ENCODE measurements at places on chromosomes 11 and 22.

DNA sequence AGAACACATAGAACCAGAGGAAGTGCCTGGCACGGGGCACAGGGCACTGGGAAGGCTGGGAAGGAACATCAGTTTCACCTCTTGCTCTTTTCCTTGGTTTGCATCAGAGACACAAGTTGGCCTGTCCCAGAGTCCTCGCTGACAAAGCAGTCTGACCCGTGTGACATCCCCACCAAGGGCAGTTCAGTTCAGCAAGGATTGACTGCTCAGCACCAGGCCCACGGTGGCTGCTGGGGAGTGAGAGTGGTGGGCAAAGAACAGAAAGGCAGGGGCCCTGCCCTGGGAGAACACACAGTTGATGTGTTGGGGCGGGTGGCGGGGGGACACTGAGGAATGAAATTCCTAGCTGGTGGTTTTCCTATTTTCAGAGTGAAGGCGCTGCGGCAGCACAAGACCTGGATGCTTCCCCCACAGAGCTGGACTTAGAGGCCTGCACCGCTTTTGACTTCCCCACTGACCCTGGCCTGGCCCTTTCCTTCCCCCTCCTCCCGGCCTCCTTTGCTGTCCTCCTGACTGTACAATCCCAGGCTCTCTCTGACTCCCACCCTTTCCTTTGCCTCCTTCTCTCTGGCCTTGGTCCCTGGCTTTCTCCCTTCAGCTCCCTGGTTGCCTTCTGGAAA is 2.2 kb upstream of the TMPRSS13 start:
- no peak for DNase-seq

DNA sequence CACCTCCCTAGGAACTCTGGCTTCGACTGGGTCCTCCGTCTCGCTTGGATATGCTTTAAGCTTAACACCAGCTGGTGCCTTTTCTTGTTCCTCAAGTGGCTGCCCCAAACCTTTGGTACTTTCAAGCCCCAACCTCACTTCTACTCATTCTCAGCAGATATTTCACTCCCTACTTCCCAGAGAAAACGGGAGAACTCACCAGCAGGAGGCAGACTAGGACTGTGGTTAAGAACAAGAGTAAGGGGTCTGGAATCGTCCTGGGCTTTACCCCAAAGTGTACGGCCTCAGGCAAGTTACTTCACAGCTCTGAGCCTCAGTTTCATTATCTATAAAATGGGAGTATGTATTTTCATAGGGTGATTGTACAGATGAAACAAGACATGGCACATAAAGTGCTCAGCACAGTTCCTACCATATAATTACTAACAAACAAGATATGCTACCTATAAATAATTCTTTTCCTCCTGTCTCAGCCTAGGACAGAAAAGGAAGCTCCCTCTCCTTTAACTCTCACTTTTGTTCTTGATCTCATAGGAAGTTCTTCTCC is 37.8 kb downstream of the PAMR1 start:
- DNase-seq, result no peak

GRCh38 chr11:10455637-10456487 is 798 bp downstream of the AMPD3 start:
- peak; percentile 42 for DNase-seq

DNA sequence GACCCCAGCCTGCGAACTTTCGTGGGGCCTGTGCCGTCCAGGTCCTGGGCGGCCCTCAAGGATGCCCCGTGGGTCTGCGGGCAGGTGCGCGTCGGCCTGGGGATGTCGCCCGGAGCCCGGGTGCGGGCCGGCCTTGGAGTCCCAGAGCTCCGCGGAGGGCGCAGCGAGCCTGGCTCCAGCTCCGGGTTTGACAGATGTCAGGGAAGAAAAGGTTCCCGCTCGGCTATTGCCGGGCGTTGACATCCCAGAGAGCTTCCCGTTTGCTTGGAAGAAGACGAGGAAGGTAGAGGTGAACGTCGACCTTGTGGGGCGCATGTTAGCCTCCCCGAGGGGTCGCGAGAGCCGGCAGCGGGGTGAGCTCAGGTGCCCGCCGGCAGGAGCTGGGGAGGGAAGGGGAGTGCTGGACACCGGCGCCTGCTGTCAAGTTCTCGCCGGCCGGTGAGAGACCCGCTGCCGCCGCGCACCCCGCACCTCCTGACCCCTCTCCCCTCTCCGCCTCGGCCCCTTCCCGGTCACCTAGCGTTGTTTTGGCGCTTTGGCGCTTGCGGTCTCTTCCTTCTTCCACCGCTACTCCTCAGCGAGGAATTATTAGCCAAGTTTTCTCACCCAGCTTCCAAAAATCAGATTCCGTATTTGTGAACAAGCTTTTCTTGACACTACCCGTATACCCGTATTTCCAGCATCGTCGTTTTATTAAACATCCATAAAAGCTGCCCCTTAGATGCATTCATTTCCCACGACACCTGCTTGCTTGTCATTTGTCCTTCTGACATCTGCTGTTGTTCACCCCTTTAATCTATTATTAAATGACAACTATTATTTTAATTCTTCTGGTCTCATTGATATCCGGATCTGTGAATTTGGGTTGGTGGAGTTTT is 1.3 kb downstream of the BMAL1 start:
- peak; percentile 13 for DNase-seq

GRCh38 chr11:13343067-13343466 is 65.5 kb downstream of the BMAL1 start:
- no peak for DNase-seq

GRCh38 chr11:116177521-116178210 is 595.1 kb downstream of the BUD13 start:
- DNase-seq, result no peak

Data from HuH-7.5 (cell line).